HFFc6 (cell line): ENCODE measurements at places on chromosomes 7 and 10. TPM values are rescaled to one million over a fixed set of nuclear protein-coding genes. Genes with fewer than 3 reads are reported as not detected.

The BAMBI gene
- total RNA-seq: 1.6 and 2.3 TPM in 2 replicates

GRCh38 chr10:21207852-21208646 lies 310.9 kb upstream of the NEBL start:
- no peaks in the 10 kb centered on the region for H3K4me1 ChIP-seq
- no peak for DNase-seq
- H3K4me3 ChIP-seq: no peak overlapping the region
- H3K36me3 ChIP-seq: no peaks in the 10 kb centered on the region
- no peaks in the 10 kb centered on the region; the same call in none of the 2 replicates for H3K27me3 ChIP-seq
- no peak overlapping the region for H3K27ac ChIP-seq

The GNGT1 gene
- total RNA-seq: not detected in 3 replicates

The PRR15 gene
- 0.10 to 0.45 TPM (median 0.36 TPM) in 3 replicates for total RNA-seq

The GDF2 gene
- not detected in 3 replicates for total RNA-seq

The TLX1 gene
- not detected in 3 replicates for total RNA-seq

GRCh38 chr10:32692174-32692573 lies 246.2 kb downstream of the CCDC7 start:
- no peak overlapping the region for H3K27ac ChIP-seq
- no peaks in the 10 kb centered on the region for H3K27me3 ChIP-seq
- peaks cover 10% of the 10 kb centered on the region; the same call in 1 of the 2 replicates for H3K4me1 ChIP-seq
- no peaks in the 10 kb centered on the region for H3K36me3 ChIP-seq

DNA sequence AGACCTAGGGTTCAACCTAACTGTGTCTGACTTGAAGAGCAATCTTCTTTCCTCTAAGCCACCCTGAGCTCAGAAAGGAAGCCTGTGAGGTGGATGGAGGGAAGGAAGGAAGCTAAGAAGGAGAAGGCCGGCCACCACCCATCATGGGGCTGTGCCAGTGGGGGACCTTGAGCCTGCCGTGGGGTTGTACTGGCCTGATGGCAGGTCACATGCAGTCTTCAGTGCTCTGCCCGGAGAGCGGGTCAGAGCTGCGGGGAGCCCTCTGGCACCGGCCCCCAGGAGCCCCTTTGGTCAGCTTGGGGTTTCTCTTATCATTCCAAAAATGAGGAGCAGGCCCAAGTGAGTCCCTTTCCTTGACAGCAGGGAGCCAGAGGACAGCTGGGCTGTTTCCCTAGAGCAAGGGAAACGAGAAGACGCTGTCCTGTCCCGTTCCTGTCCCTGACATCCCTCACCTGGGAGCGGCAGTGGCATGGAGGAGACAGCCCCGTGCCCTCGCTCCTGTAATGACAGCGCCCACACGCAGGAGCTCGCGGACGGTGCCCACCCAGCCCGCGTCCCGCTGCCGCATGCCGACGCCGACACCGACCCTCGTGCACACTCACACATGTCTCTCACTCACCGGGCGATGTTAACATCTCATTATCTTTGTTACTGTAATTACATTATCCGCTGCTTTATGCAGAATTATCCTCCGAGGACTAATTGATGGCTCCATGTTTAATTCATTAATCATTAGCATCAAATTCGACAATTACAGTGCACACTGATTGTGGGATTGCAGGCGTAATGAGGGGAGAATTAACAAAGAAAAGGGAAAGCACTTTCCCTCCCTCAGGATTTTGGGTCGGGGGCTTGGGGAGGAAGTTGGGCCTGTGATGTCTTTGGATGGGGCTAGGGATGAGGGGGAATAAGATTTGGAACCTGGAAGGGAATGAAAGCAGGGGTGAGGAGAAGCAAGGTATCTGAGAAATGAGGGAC lies 31.3 kb downstream of the GBX1 start:
- no peak overlapping the region for H3K4me3 ChIP-seq
- H3K36me3 ChIP-seq: peaks cover 5% of the 10 kb centered on the region; the same call in 1 of the 2 replicates
- H3K27ac ChIP-seq: no peak overlapping the region
- no peaks in the 10 kb centered on the region for H3K4me1 ChIP-seq
- H3K27me3 ChIP-seq: peaks cover 3% of the 10 kb centered on the region

- no peak for DNase-seq
- H3K4me1 ChIP-seq: peaks cover 46% of the 10 kb centered on the region
- peaks cover 9% of the 10 kb centered on the region; the same call in 1 of the 2 replicates for H3K36me3 ChIP-seq
- H3K27ac ChIP-seq: no peak overlapping the region
- no peaks in the 10 kb centered on the region; the same call in 1 of the 2 replicates for H3K27me3 ChIP-seq
Measured at GRCh38 chr7:33645104-33645503, 260.2 kb upstream of the BMPER start.
